ENCODE measurements at places on chromosomes 12 and 14.

DNA sequence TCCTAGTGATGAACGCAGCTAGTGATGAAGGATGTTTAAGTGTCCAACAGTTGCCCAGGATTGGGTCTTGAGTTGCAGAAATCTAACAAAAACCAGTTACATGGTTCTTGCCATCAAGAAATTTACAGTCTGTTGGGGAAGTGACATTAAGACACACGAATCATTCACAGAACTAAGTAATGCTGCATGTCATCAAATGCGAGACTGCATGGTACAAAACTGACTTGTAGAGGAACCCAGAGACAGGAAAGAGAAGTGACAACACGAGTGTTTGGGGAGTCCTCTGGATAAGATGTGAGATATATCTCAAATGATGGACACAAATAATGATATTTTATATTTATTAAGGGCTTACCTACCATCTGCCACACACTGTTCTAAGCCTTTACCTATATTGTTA lies 6.1 kb upstream of the SYNE3 start:
- no peak for DNase-seq

- DNase-seq, result no peak
These were observed 50.3 kb upstream of the PCED1B start for GRCh38 chr12:47028981-47029708.

- no peak for DNase-seq
These were observed 90.3 kb downstream of the AKAP6 start for GRCh38 chr14:32419429-32419828.

GRCh38 chr14:82935691-82936090 lies 1402.0 kb upstream of the SEL1L start:
- no peak for DNase-seq

- DNase-seq, result no peak
These were observed 841.7 kb downstream of the NRXN3 start for GRCh38 chr14:79011920-79012204.

DNA sequence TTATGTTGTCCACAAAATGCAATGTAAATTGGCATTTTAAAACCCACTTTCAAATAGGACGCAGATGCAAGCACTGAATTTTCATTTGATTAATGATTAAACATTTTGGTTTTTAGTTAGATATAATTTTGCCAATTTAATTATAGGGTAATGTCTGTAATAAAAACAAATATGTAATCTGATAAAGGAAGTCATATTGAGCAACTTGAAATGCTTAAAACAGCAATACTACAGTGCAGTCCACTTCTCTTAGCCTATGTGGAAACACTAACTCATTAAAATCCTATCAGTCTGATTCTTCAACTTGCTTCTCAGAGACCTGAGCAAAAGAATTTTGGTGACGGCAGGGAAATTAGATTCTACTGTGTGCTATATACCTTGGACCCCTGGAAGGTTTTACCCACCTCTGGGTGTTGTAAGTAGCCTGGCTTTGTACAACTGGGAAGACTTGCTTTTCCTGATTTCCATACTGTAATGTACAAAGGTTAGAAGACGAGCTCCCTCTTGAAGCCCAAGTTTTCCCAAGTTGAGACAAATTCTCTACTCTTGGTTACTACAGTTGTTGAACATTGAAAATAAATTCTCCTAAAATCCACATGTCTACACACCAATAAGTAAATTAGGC lies 4.1 kb downstream of the TRHDE start:
- no peak for DNase-seq

DNA sequence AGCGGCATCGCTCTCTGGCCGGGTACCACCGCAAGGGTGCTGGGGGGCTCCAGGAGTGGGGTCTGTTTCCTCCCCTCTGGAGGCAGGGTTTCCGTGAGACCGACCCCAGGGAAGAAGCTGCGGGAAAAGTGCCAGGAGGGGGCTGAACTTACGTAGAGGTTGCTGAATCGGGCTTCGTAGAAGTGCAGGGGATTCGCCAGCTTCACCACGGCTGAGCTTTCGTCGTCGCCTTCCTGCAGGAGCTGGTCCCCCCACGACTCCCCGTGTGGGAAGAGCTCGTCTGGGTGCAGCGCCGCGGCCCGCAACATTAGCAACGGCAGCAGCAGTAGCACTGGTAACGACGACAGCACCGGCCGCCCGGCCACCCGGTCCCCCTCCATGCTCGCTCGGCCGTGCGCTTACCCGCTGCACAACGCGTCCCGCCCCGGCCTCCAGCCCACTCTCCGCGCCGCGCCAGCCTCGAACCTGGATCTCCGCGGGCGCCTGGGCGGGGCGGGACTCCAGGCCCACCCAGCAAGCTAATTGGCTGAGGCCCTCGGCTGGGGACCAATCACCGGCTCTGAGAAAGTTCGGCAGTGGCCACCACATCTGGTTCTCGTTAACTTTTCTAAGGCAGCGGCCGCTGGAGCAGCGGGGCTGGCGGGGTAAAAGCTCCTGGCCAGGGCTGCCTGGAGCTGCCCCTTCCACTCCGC lies at the start of gene NID2:
TSS of gene NID2 (minus strand) at position 445 of the 692 bp plus-strand sequence. CDS start at position 380, 65 bp downstream.
- peak; percentile 91 for DNase-seq

DNA sequence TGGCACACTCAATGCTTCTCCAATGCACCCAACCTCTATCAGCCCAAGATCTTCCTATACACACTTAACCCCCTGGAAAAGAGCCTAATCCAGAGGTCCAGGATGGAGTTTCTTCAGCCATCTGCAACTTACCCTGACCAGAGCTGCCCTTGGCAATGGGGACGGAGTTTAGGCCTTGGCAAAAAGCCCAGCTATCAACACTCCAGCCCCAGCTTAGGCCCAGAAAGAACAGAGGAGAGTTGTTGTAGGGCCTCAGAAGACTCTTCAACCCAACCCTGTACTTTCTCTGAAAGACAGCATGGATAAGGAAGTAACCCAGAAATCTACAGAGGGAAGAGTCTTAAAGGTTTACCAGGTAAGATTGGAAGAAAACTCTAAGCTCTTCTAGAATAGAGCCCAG lies 219.3 kb upstream of the PELI2 start:
- DNase-seq, result no peak

- no peak for DNase-seq
These were observed 1.4 kb downstream of the DUSP6 start for GRCh38 chr12:89350630-89351488.

GRCh38 chr12:116406529-116406928 lies 129.0 kb upstream of the MED13L start:
- DNase-seq, result peak; percentile 92

DNA sequence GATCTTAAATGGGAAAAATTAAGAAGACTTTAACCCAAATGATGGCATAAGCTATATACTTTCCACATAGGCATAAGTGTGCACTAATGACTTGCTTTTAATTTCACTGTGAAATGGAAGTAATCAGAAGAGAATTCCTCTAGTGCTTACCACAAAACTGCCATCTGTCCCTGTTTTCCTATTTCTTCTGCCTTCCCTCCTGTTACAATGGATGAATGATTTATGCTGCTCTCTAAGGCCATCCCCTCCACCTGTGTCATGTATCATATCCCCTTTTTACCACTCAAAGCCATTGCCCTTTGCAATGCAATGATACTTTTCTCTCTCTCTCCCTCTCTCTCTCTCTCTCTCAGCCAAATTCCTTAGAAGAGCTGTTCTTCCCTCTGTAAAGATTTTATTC lies 109.1 kb downstream of the C12orf50 start:
- no peak for DNase-seq

DNA sequence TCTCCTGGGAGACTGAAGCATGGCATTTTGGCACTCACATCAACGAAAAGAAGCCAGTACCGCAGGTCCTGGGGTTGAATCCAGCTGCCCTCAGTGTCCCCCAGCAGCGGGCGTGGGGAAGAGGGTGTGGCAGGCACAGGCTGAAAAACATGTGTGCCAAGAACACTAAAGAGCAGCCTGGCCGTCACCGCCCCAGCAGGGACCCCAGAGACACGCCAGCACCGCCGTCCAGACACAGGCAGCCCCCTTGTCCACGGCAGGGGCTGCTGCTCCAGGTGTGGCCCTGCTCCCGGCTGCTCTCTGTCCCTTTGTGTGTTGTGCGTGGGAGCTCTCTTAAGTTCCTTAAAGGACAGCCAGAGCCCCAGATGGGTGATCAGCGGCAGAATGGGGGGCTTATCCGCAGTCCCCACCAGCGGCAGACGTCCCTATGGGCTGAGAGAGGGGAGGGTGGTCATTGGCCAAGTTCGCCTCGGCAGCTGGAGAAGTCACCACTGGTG lies 556 bp downstream of the PHETA1 start:
- DNase-seq, result no peak

DNA sequence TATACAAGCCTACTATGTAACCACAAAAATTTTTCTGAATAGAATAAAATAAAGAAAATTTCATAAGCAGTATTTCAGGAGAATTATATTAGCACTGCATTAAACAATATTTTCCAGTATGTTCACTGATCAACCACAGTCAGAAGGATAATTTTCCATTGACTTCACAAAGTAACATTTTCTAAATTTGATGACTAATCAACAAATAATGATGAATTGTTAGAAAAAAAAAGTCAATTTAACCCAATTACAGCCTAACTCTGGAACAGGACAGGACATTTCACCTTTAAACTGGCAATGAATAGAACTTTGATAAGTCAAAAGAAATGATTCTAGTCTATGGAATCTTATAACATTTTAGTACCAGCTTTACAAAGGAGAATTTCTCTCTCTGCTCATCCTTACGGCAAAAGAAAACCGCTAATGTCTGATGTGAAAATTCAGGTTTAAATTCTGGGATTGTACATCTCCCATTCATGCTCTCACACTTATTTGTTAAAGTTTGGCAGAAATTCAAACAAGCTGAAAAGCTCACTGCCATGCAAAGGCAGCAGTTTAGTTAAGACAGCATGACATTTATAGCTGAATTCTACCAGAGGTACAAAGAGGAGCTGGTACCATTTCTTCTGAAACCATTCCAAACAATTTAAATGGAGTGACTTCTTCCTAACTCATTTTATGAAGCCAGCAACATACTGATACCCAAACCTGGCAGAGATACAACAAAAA lies 84.5 kb downstream of the MDGA2 start:
- no peak for DNase-seq

DNA sequence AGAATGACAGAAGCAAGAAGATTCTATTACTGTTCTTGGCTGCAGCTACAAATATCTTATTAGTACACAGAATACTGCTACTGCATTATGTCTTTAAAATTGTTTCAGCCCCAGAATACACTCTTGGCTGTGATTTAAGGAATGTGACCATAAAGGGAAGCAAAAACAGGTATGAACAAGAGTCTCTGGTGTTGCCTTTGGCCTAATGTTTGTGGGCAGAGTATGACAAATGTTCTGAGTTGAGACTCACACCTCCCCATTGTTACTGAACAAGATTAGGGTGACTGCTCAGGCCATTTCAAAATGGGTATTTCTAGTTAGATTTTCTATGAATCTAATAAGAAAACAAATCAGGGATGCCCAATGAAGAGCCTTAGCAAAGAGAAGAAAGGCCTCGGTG lies 28.5 kb downstream of the TTC6 start:
- no peak for DNase-seq

- no peak for DNase-seq
These were observed 16.4 kb upstream of the SELPLG start for GRCh38 chr12:108650083-108650482.

GRCh38 chr14:106051796-106052195 lies 525.4 kb downstream of the TMEM121 start:
- DNase-seq, result no peak

DNA sequence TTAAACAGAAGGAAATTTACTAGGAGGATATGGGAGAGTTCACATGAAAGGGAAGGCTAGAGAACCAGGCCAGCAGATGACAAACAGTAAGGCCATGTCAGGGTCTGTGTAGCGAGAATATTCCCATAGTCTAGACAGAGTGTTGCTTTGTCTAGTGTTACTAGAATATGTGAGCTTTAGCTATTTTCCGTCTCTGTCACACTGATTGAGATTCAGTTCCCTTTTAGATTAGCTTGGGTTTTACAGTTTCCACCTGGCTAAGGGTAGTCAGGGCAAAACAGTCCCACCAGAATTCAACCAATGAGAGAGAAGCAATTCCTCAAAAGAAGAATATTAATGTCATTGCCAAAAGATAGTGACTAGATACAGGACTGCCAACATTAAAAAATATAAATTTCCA lies 82.8 kb upstream of the MDM1 start:
- no peak for DNase-seq

DNA sequence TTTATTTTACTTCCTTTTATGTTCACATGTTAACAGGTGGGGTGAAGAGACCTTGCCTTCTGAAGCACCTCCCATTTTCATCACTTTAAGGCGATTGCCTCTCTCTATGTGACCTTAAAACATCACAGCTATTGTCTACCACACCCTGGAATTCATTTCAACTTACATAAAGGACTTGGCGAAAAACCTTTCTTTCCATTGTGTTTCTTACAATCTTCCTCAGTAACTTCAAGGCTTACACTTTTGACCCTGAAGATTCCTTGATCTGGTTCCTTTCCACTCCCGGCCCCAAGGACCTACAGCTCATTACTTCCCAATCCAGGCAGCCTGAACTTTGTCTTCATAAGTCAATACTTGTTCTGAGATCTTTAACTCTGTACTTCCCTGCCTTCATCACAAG lies 443.3 kb downstream of the ADAMTS20 start:
- no peak for DNase-seq

- no peak for DNase-seq
These were observed 156.8 kb downstream of the ERC1 start for GRCh38 chr12:1147821-1148220.

DNA sequence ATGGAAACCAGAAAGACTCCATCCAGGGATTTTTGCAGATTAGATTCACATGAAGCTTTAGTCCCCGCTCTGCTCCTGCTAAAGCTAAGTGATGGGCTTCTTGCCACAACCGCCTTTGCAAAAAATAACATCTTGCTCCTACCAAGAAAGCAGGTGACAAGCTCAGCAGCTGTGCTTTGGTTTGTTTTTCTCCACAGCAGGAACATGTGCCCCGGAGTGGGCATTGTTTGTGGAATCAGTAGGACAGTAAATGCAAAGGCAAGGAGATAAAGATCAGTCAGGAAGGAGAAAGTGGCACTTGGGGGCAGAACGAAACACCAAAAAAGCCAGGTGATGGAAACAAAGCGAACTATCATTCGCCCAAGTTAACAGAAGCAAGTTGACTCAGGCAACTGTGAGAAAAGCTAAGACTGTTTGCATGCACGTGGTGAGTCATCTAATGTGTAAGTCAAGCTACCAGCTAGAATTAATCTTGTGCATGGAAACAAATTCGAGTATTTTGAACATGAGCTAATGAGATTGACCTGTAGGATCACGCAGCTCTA lies 165.5 kb upstream of the PLXNC1 start:
- no peak for DNase-seq

- no peak for DNase-seq
These were observed 24.2 kb downstream of the ACACB start for GRCh38 chr12:109140560-109140959.
